ENCODE measurements at places on chromosomes 2 and 18.

DNA sequence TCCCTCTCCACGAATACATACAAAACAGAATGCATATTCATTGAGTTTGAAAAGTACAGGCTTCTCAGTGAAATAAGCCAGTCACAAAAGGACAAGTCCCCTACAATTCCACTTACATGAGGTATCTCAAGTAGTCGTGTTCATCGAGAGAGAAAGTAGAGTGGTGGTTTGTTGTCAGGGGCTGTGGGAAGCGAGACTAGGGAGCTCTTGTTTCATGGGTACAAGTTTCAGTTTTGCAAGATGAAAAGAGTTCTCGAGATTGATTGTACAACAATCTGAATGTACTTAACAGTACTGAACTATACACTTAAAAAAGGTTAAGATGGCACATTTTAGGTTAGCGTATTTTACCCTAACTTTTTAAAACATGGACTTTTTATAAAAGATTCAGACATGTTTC, 71.5 kb upstream of the TTC39C start:
- DNase-seq: no peak

DNA sequence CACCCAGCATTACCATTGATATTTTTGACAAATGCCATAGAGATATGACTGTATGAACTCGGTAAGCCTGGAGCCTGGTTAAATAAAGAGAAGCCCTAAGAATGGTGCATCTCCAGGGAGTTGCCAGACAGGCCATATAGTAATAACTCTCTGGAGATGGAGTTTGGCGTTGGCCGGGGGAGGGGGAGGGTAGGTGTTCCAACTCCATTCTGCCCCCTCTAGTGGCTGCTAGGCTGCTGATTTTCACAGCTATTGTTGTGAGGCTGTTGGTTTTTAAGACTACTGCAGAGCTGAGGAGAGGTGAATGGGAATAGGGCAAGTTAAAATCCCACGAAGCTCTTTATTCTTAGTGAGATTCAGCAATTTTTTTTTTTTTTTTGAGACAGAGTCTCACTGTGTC, 99.9 kb downstream of the GALNT14 start:
- DNase-seq: no peak

DNA sequence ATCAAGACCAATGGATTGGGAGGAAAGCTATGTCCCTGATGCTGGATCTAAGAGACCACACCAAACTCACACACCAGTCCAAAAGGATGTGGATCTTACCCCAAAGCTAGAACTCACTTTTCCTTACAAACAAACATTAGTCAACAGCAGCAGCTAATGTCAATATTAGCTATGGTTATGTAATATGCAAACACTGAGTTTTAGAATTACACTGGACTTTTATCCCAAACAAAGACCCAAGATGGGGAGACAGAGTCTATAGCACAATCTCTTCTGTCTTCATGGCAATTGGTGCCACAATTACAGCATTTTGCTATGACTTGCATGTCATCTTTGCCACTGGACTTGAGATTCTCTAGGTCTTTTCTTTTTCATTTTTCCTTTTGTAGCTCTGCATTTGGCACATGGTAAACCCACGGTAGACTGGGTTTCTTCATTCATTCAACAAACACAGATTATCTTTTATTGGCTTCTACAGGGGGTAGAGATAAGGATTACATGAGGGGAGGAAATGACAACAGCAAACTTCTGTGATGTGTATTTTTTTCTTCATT, 59.0 kb downstream of the SPRED2 start:
- no peak for DNase-seq

- DNase-seq: peak; percentile 84
Observed at GRCh38 chr2:136116813-136117390, 1.0 kb downstream of the CXCR4 start.

DNA sequence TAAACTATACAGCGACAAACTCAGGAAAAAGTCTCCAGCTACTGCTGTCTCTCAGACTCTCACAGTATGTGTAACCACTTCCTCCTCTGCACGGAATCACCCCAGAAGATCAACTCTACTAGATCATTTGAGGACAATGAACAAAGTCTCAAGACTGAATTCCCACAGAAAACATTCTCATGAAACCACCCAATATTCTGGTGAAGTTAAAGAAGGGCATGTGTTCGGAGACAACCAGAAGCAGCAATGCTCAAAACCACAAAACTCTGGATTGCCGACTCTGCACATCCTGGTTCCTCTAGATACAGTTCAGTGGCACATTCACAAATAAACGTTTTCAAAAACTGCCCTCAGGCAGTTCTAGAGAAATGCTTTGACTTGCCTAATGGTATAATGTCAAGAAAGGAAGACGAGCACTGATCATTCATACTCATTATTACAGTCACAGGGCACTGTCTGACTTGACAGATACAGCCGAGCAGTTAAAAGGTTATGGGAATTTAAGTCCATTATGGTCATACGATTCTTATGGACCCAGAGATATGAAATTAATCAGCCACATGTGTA, 91.9 kb upstream of the STK17B start:
- DNase-seq: peak; percentile 28

DNA sequence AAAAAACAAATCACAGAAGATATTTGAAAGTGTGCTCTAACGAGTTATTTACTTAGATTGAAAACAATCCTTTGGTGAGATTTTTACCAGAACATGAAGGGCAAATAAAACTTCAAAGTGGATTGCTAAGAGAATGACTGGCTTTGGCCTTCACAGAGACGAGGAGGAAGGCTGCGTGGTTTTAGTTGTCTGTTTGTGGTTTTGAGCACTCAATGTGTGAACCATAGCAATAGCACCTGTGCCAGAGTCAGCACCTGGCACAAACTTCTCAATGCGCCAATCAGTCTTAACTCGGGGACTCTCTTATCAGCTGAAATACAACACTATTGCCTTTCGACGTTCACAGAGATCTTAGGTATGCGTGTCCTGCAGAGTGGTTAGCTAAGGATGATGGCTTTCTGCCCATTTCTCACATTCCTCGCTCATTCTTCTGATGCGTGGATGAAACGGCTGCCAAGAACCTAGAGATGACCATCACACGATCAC, 70.0 kb downstream of the MBP start:
- DNase-seq: peak; percentile 65

GRCh38 chr2:14967729-14968128, 335.2 kb downstream of the LRATD1 start:
- no peak for DNase-seq

GRCh38 chr2:159891917-159892730, 94.1 kb upstream of the CD302 start:
- no peak for DNase-seq

DNA sequence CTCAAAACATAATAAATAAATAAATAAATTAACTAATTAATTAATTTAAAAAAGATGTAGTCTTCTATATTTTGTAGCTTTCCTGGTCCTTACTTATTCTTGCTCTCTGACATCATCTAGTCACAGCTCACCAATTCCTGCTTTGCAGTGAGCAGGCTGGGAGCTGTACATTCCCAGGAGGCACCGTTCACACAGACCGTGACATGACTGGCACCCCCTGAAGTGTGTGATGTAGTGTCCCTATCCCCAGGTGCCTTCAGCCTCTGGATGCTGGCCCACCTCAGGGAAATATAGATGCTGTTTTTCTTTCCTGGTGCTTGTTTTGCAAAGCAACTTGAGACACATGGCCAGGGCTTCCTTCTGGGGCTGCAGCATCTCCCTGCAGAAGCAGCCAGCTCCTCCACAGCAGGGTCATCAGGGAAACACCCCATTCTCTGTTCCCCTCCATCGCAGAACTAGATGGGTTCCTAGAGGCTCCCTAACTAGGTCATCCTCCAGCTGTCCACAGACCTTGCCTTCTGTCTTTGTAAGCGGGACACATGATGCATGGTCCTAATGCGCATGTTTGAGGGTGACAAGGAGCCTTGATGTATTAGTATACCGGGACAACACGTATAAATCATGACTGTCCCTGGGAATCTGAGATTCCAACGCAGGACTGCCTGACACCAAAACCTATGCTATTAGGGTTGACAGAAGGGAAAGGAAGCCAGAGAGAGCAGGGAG, 76.4 kb downstream of the RHOB start:
- no peak for DNase-seq

DNA sequence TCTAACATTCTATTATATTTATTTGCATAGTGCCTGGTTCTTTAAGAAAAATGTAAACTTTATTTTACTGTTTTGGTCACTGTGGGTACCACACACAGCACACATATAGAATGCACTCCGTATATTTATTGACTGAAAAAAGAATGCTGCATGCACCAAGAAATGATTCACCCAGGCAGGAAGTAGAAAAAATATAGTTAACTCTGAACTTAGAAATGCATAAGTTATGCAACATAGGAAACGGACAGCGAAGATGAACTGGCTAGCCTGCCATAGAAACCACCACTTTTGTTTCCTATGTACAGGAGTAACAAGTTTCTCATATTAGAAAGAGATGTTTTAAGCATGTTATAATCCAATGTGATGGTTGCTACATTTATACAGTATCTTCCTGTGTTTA, 635.8 kb downstream of the DSC3 start:
- DNase-seq: no peak

DNA sequence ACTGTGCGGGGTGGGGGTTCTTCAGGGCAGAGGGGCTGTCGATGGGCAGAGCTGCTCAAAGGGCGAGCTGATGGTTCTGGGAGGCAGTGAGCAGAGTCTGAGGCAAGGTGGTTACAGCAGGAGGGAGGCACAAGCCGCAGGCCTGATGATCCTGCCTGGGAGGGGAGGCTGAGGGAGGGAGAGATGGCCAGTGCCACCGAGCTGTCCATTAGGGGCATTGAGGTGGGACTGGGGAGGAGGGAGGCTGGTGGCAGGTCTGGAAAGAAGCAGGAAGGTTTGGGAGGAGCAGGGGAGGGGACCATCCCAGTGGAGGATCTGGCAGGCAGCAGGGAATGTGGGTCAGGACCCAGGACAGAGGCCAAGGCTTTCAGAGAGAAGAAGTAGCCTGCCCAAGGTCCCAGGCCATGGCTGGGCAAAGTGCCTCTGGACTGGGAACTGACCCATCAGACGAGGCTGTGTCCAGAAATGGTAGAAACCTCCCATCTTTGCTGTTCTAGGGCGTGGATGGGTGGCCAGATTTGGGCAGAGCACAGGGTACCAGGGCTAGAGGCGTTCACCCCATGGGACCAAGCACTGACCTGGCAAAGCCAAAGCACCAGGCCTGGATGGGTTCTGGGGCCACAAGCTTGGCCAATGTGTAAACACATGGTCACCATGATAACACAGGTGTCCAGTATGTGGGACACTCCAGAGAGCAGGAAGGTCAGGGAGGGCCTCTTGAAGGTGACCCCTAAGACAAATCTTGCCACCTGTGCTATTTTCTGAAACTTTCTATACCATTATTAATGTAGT, 55.5 kb downstream of the INHBB start:
- no peak for DNase-seq

GRCh38 chr2:177897278-177897677, 175.3 kb downstream of the PDE11A start:
- DNase-seq: no peak

DNA sequence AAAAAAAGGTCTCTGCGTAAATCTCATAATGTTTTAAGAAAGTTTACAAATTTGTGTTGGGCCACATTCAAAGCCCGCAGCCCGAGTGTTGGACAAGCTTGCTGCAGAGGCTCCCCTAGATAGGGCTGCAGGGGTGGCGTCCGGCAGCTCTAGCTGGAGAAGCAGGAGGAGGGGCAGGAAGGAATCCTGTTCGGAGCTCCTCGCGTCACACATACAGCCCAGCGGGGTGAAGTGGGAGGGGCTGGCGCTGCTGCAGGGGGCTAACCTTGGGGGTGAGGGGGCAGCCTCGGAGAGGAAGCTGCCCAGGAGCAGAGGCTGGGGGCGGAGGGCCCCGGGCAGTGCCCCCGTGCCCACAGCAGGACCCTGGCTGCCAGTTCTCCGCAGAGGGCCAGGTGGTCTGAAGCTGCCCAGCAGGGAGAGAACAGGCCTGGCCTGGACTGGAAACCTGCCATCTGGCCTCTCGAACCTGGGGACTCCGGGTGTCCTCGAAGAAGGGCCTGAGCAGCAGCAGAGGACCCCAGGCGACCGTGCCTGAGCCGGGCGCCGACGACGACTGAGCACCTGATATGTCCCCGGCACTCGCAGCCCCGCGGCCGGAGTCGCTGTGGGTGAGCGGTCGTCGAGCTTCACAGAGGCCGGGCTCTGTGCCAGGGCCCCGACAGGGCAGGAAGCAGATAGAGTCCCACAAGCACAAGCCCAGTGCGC, 2.6 kb upstream of the GPR35 start:
- DNase-seq: peak; percentile 55

DNA sequence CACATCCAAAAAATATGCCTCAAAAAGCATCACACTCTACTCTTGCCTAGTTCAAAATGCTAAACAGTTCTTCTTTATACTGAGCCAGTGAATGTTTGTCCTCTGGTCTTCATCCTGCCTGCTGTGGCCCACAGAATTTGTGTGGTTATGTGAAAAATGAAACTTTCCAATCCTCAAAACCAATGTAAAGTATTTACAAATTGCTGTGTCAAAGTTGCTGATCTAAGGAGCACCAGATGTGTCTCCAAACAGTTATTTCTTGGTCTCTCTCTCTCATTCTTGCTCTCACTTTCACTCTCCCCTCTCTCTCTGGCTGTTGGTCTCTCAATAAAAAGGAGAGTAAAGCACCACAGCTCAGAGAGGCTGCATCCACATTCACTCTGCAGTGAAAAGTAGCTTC, 23.0 kb downstream of the EPHA4 start:
- DNase-seq: no peak
